ENCODE measurements at places on chromosomes 13 and 19. TPM values are rescaled to one million over a fixed set of nuclear protein-coding genes. Genes with fewer than 3 reads are reported as not detected.

The CYP4F3 gene
- total RNA-seq = 23.2 TPM

The CDC16 gene
- 83.9 TPM for total RNA-seq

The URAD gene
- total RNA-seq = 1.1 TPM

The DAND5 gene
- not detected for total RNA-seq

The NBEA gene
- total RNA-seq = 6.7 TPM

The KLF12 gene
- 9.3 TPM for total RNA-seq

The FCAR gene
- total RNA-seq = not detected

The ZNF99 gene
- not detected for total RNA-seq

The TINCR gene
- total RNA-seq = not detected

The FXYD3 gene
- 84.8 TPM for total RNA-seq

GRCh38 chr13:96680898-96681297, 313.4 kb downstream of the OXGR1 start:
- H3K4me3 ChIP-seq = no peak overlapping the region
- no peak for DNase-seq
- no peaks in the 10 kb centered on the region for H3K27me3 ChIP-seq
- no peaks in the 10 kb centered on the region for H3K36me3 ChIP-seq
- H3K4me1 ChIP-seq = no peaks in the 10 kb centered on the region

DNA sequence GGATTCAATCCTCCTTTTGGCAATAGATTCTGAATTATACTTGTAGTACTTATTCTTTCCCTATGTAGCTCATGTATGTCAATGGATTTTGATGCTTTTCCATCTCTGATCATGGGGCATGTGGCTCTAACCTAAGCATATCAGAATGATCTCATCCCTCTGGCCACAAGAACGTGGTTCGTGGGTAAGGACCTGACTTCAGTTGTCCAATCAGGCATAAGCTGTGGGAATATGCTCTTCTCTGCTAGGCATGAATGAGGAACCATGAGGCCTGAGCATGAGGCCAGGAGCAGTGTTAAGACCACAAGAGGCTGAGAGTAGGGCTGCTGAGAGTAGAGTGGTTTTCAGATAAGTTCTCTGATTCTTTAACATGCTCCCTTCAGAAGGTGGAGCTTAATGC, 292.4 kb upstream of the TSHZ3 start:
- no peak for DNase-seq
- H3K4me1 ChIP-seq = no peaks in the 10 kb centered on the region
- H3K27me3 ChIP-seq = peaks cover 19% of the 10 kb centered on the region
- no peak overlapping the region for H3K4me3 ChIP-seq

- H3K4me3 ChIP-seq = no peak overlapping the region
- peak; percentile 83 for DNase-seq
- H3K27me3 ChIP-seq = no peaks in the 10 kb centered on the region
- H3K27ac ChIP-seq = no peak overlapping the region
- peaks cover 32% of the 10 kb centered on the region for H3K4me1 ChIP-seq
- no peaks in the 10 kb centered on the region for H3K36me3 ChIP-seq
Observed at GRCh38 chr13:31965361-31966066, 66.1 kb upstream of the FRY start.

DNA sequence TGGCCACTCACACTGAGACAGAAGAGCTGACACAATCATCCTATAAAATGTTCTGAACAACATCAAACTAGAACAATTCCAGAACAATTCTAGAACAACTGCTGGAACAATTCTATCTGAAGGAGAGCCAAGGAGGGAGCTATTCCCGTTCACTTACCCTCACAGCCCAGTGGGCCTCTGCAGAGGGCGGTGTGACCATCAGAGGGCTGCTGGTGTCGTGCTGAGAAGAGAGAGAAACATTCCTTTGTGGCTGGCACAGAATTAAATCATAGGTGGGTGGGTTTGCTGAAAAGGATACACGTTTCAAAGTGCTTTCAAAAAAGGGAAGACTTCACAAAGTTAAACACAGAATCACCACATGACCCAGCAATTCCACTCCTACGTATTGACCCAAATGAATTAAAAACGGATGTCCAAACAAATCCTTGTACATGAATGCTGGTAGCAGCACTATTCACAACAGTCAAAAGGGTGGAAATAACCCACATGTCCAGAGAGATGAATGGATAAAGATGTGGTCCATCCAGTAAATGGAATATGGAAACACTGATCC, 34.9 kb downstream of the EPS15L1 start:
- no peaks in the 10 kb centered on the region for H3K27me3 ChIP-seq
- peaks cover 99% of the 10 kb centered on the region for H3K36me3 ChIP-seq
- no peak overlapping the region for H3K4me3 ChIP-seq
- peaks cover 44% of the 10 kb centered on the region for H3K4me1 ChIP-seq
- DNase-seq = no peak

GRCh38 chr13:94548821-94549231, 47.1 kb downstream of the TGDS start:
- peak; percentile 32 for DNase-seq
- H3K36me3 ChIP-seq = no peaks in the 10 kb centered on the region
- no peaks in the 10 kb centered on the region for H3K27me3 ChIP-seq
- peak overlapping the region; percentile 92 for H3K27ac ChIP-seq
- peaks cover 17% of the 10 kb centered on the region for H3K4me1 ChIP-seq
- H3K4me3 ChIP-seq = peak overlapping the region; percentile 58

GRCh38 chr13:110442930-110443621, 118.4 kb downstream of the RAB20 start:
- peaks cover 16% of the 10 kb centered on the region for H3K36me3 ChIP-seq
- DNase-seq = no peak
- H3K27me3 ChIP-seq = no peaks in the 10 kb centered on the region
- peaks cover 21% of the 10 kb centered on the region for H3K4me1 ChIP-seq
- H3K4me3 ChIP-seq = no peak overlapping the region

GRCh38 chr13:71704656-71705055, 162.3 kb downstream of the DACH1 start:
- no peak overlapping the region for H3K4me3 ChIP-seq
- DNase-seq = no peak
- no peaks in the 10 kb centered on the region for H3K4me1 ChIP-seq
- H3K36me3 ChIP-seq = no peaks in the 10 kb centered on the region

- H3K36me3 ChIP-seq = no peaks in the 10 kb centered on the region
- peak; percentile 63 for DNase-seq
- no peaks in the 10 kb centered on the region for H3K27me3 ChIP-seq
- no peaks in the 10 kb centered on the region for H3K4me1 ChIP-seq
- no peak overlapping the region for H3K4me3 ChIP-seq
- H3K27ac ChIP-seq = no peak overlapping the region
Observed at GRCh38 chr13:30607908-30608307, 9.8 kb upstream of the USPL1 start.

GRCh38 chr13:46551410-46552302, 1.3 kb upstream of the LRCH1 start:
- H3K27me3 ChIP-seq = no peaks in the 10 kb centered on the region
- DNase-seq = peak; percentile 87
- H3K27ac ChIP-seq = peak overlapping the region; percentile 85
- H3K4me3 ChIP-seq = peak overlapping the region; percentile 96
- peaks cover 37% of the 10 kb centered on the region for H3K4me1 ChIP-seq

GRCh38 chr13:37409756-37410155, 188.8 kb downstream of the POSTN start:
- H3K27me3 ChIP-seq = no peaks in the 10 kb centered on the region
- no peaks in the 10 kb centered on the region for H3K36me3 ChIP-seq
- H3K4me3 ChIP-seq = no peak overlapping the region
- H3K27ac ChIP-seq = no peak overlapping the region

GRCh38 chr13:62684359-62684758, 1268.7 kb upstream of the PCDH20 start:
- no peak overlapping the region for H3K27ac ChIP-seq
- DNase-seq = peak; percentile 2
- H3K27me3 ChIP-seq = no peaks in the 10 kb centered on the region
- no peak overlapping the region for H3K4me3 ChIP-seq
- H3K36me3 ChIP-seq = no peaks in the 10 kb centered on the region
- no peaks in the 10 kb centered on the region for H3K4me1 ChIP-seq

DNA sequence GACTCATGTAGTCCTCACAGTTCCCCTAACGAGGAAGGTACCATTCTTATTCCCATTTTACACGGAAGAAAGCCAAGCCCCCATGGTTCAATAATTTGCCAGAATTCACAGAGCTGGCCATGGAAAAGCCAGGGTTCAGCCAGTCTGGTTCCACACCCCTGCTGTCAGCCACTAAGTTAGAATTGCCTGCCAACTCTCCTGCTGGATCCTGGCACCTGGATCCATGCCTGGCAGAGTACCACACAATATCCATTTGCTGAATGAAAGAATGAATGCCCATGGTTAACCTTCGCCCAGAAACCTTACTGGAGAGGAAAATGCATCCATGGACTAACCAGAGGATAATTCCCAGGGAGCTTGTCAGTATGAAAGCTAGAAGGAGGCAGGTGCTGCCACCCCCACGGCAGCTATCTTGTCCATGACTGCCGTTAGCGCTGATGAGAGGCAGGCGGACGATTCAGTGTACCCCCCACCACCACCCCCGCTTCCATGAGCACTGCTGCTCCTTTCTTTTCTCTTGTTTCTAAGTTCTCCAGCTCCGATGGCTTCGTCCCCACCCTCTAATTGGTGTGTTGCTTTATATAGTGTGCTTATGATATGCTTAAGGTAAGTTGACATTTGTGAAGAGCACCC, 114.5 kb downstream of the SLC7A1 start:
- no peaks in the 10 kb centered on the region for H3K27me3 ChIP-seq
- DNase-seq = no peak

GRCh38 chr19:7295912-7296536, 1.8 kb upstream of the INSR start:
- no peaks in the 10 kb centered on the region for H3K36me3 ChIP-seq
- peaks cover 6% of the 10 kb centered on the region for H3K4me1 ChIP-seq
- peaks cover 11% of the 10 kb centered on the region for H3K27me3 ChIP-seq
- H3K27ac ChIP-seq = no peak overlapping the region

GRCh38 chr19:33796164-33796875, at the start of gene KCTD15:
Gene KCTD15, plus strand, starts transcription at chr19:33796870. Its CDS starts 3,585 bp downstream, at chr19:33800455.
- H3K36me3 ChIP-seq = no peaks in the 10 kb centered on the region
- H3K4me3 ChIP-seq = peak within 1 kb of the TSS; percentile 75
- peak within 1 kb of the TSS; percentile 97 for H3K27ac ChIP-seq
- H3K27me3 ChIP-seq = peaks cover 20% of the 10 kb centered on the region
- peaks cover 52% of the 10 kb centered on the region for H3K4me1 ChIP-seq
- peak; percentile 84 for DNase-seq

- DNase-seq = no peak
- H3K27me3 ChIP-seq = no peaks in the 10 kb centered on the region
- no peaks in the 10 kb centered on the region for H3K4me1 ChIP-seq
- no peaks in the 10 kb centered on the region for H3K36me3 ChIP-seq
- H3K27ac ChIP-seq = no peak overlapping the region
Observed at GRCh38 chr19:56284746-56285145, 12.2 kb downstream of the EDDM13 start.

- no peak overlapping the region for H3K27ac ChIP-seq
- no peaks in the 10 kb centered on the region for H3K36me3 ChIP-seq
- H3K27me3 ChIP-seq = no peaks in the 10 kb centered on the region
- no peaks in the 10 kb centered on the region for H3K4me1 ChIP-seq
- peak; percentile 93 for DNase-seq
- no peak overlapping the region for H3K4me3 ChIP-seq
Observed at GRCh38 chr13:20924758-20925394, 22.3 kb upstream of the XPO4 start.

- no peaks in the 10 kb centered on the region for H3K36me3 ChIP-seq
- H3K4me3 ChIP-seq = no peak overlapping the region
- no peaks in the 10 kb centered on the region for H3K4me1 ChIP-seq
- no peaks in the 10 kb centered on the region for H3K27me3 ChIP-seq
Observed at GRCh38 chr13:80359778-80360452, 19.0 kb upstream of the SPRY2 start.

DNA sequence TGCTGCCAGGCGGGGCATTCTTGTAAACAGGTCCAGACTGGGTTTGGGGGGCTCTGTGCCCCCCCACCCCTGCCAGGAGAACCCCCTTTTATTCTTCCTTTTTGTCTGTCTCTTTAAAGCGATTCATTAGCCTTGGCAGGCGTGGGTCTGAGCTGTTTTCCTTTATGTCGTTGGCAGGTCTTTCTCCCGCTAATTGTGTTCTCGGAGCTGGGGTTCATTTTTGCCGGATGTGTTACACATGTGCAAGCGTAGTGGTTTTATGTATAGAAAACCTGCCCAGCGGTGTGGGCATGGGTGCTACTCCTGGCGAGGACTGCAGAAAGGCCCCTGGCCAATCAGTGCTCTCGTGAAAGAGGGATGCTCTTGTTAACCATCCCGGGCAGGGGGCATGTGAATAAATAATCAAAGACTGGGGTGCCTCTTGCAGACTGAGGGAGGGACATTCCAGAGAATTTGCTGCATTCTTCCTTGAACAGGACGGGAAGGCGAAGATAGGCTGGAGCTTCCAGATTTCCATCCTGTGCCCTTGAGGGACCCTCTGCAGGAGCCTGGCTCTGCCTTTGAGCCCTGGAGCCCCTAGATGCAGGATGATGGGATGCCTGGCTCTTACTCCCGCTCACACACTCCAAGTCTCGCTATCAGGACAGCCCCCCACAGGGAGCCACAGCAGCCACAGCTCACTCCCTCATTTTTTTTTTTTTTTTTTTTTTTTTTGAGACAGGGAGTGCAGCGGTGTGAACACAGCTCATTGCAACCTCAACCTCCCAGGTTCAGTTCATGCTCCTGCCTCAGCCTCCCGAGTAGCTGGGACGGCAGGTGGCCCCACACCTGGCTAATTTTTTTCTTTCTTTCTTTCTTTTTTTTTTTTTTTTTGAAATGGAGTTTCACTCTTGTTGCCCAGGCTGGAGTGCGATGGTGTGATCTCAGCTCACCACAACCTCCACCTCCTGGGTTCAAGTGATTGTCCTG, 14.1 kb downstream of the CARM1 start:
- no peak overlapping the region for H3K4me3 ChIP-seq
- no peaks in the 10 kb centered on the region for H3K27me3 ChIP-seq
- H3K4me1 ChIP-seq = peaks cover 67% of the 10 kb centered on the region
- H3K27ac ChIP-seq = peak overlapping the region; percentile 17
- H3K36me3 ChIP-seq = peaks cover 9% of the 10 kb centered on the region

DNA sequence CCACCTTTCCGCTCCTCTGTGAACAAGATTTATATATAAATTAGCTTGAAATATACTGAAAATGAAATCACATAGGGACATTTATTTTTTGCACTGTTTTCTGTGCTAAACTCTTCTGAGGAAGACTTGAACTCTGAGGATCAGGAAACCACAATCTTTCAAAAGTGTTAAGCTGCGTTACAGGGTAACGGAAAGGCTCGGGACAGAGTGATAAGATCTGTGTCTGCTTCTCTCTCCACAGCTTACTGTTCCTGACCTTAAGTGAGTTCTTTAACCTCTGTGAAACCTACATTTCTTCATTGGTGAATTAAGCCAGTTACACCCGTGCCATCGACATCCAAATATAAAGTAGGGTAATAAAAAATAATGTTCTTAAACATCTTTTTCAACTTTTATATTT, 38.9 kb downstream of the DACH1 start:
- peak; percentile 9 for DNase-seq
- no peak overlapping the region for H3K27ac ChIP-seq
- no peak overlapping the region for H3K4me3 ChIP-seq
- no peaks in the 10 kb centered on the region for H3K36me3 ChIP-seq
- H3K4me1 ChIP-seq = no peaks in the 10 kb centered on the region
- no peaks in the 10 kb centered on the region for H3K27me3 ChIP-seq

DNA sequence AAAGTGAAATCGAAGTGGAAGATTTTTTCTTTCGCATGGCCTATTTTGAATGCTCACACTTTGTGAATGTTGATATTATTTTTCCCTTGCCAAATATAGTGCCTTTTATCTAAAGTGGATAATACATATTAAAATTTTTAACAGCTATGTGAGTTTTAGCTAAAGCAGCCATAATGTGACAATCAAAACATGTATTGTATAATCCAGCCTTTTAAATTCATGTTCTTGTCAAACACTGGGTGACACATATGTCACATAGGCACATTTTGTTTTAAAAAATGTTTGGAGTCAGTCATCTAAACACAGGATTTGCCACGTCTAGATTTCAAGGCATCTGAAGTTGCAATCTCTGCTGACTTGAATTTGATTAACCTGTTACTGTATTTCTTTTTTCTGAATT, 1256.6 kb downstream of the SLITRK1 start:
- no peak overlapping the region for H3K4me3 ChIP-seq
- no peaks in the 10 kb centered on the region for H3K36me3 ChIP-seq
- no peak for DNase-seq
- H3K27ac ChIP-seq = no peak overlapping the region
